ENCODE measurements at places on chromosomes 6 and 20.

GRCh38 chr20:36064658-36065426, 89.7 kb upstream of the EPB41L1 start:
- DNase-seq, result peak; percentile 80

DNA sequence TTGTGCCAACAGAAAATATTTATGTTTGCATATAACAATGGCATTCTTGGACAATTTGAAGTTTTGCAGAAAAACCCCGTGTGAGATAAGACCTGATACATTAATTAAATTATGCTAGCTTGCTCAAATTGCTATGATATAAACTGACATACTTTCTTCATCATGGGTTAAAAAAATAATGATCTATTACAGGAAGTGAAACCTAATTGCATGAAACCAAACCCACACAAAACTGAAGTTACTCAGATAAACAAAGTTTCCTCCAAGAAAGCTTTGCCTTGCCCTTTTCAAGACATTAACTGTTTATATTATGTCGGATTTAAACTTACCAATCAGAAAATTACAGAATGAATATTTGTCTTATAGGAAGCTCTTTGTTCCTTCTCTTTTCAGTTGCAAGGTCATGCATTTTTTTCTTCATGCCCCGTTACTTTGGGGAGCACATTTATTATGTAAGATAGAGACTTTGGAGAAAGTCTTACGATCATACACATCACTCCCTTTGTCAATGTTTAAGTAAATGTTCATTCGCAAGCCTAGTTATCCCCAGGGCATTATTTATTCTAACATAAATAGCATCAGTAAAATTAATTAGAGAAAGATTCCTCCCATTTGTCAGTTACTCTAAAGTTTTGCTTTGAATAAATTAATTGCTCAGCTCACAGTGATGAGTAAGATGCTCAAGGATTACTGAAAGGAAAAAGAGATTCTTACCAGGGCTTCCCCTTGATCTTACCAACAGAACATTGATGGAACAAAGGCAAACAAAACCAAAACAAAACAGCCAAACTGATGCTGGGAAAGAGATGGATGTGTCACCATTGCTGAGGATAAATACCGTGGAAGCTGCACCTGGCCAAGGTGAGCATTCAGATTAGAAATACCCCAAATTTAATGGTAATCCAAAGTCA, 14.8 kb upstream of the TMEM244 start:
- no peak for DNase-seq

DNA sequence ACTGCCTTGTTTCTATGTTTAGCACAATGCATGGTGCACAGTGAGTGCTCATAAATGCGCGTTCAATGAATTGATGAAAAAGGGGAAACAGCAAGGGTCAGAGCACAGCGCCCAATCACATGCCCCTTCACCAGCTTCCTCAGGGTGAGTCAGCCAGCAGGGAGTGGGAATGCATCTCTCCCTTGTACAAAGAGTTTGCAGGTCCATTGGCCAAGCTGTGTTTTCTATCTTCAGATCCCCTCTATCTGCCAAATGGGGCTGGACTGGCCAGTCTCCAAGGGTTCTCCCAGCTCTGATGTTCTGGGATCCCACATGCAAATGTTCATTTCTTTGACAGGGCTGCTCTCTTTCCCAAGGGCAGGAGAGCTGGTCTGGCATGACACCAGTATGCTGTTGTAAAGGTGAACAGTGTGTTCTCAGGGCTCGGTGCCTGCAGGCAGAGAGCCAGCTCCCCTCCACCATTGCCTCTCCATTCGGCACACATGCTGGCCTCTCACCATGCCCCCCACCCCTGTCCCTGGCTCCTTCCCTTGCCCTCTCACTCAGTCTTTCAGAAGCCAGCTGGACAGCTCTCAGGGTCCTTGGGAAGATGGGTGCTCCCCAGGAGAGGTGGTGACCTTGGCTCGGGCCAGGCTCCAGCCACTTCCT, 25.0 kb downstream of the ANGPT4 start:
- DNase-seq, result no peak

DNA sequence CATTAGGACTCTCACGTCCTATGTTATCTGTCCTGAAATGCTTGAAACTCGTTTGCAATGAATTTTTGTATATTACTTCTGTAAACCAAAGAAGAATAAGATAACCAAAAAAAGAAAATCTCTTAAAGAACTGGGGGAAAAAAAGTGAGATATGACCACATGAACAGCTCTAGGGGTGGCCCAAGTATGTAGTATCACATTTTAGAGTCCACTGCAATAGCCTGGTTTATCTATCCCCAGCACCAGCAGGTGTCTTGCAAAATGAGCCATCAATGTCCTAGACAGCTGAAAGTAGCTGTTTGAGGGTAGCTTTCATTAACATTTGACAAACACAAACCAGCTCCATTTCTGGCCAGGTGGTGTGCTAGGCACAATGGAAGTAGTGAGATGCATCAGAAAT, 102.8 kb downstream of the PXDC1 start:
- DNase-seq, result no peak

DNA sequence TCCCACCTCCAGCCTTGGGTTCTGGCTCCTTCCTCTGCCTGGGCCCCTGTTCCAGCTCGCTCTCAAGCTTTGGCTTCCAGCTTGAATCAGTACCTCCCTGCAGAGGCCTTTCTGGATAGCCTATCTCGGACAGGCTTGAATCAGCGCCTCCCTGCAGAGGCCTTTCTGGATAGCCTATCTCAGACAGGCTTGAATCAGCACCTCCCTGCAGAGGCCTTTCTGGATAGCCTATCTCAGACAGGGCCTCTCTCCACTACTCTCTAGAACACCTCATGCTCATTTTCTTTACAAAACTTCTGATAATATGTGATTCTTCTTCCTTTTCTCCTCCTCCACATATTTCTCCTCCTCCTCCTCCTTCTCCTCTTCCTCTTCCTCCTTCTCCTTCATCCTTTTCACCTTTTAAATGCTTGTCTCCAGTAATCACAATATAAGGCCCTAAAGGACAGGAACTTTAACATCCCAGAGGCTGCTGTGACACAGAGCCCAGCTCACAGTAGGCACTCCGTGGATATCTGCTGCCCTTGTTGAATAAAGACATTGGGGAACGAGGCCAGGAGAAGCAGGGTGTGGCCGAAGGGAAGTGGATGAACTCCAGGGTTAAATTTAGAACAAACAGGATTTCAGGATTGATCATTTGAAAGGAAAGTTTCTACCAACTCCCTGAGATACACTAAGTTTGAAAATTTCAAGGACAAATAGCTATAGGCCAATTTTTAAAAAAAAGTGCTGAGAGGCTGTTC, 9.3 kb upstream of the RPS6KA2 start:
- no peak for DNase-seq

- peak; percentile 44 for DNase-seq
Observed at GRCh38 chr6:100116411-100117194, 122.6 kb upstream of the MCHR2 start.
